ENCODE measurements at places on chromosomes 12 and 14.

DNA sequence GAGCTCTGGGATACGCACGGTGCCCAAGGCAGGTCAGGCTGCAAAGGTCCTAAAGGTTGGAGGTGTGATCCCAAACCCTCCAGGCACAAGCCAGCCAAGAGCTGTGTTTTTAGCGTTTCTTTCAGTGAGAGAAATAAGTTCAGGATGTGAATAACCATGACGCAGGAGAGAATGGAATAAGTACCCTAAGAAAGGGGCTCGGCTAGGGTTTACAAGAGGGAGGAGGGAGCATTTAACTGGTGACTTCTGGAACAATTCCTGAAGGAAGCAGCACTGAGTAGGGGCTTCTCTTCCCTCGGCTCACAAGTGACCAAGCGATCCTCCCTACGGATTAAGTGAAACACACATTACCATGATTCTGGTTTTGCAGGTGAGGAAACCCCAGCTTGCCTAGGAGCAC is 29.4 kb downstream of the SSH1 start:
- DNase-seq = no peak

GRCh38 chr12:25813843-25814242 is 144.6 kb upstream of the RASSF8 start:
- DNase-seq = no peak

DNA sequence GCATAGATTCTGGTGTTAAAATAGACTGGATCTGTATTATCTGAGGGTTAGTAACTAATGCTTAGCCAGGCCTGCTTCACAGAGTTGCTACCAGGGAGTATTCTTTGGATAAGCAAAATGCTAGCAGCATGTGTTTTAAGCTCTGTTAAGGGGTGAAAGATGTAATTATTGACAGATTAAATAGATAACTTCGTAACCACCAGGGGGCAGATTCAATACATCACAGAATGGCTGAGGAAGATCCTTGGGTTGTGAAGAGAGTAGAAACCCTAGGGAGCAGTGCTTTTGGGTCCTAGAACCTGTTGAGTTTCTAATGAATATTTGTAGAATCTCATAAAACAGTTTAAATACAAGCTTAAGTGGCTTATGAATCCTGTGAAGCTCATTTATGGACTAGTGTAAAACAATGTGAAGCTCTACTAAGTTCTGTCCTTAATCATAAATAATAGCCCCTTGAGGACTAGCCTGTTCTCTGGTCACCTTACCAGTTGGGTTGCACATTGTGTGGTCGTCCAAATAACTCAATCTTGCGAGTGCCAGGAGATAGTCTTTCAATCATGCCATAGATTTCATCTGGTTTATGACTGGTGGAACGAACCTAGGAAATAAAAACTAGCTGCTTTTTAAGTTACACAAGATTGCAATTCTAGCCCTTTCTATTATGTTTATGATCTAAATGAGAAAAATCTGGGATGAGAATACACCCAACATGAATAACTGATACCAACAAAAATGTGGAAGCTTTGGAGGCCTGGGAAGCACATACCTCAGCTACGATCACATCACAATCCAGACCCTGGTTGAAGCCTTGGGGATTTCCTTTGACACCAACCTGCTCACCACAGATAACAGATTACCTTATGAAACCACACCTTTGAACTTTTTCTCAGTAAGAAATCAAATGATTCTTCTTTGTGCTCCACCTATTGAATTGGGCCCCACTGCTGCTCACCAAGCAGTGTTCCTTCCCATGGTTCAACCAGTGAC is 12.3 kb downstream of the METTL3 start:
- DNase-seq = no peak

GRCh38 chr12:14613718-14614117 is 46.0 kb upstream of the PLBD1 start:
- no peak for DNase-seq

DNA sequence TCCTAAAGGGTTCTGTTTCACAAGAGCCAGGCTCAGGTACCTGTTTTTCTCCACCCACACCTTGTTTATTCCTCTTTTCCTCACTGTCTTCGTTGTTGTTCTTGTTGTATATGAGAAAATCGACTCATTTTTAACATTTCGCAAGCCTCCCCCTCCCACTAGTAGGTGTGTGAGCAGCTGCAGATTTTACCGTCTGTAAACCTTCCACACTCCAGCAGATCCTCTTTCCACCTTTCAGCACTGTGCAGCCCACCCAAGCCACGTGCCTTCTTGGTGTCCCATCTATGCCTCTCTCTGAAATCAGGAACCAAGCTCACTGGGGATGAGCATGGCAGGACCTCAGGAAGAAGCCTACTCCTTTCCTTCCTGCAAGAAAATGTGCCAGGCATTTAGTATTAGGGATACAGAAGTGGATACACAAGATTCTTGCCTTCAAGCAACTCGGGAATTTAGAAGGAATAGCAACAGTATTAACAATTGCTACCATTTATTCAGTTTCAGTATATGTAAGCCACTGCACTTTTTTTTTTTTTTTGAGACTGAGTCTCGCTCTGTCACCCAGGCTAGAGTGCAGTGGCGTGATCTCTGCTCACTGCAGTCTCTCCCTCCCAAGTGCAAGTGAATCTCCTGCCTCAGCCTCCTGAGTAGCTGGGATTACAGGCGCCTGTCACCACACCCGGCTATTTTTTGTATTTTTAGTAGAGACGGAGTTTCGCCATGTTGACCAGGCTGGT is 113.6 kb downstream of the CHST11 start:
- no peak for DNase-seq

All from anterior cingulate cortex (tissue), 58 donors.